ENCODE measurements at places on chromosomes 3 and 15. TPM values are rescaled to one million over a fixed set of nuclear protein-coding genes. Genes with fewer than 3 reads are reported as not detected.

The CCR8 gene
- 2.1 TPM for polyA plus RNA-seq

- no peak for DNase-seq
Observed at GRCh38 chr15:32884146-32884545, 166.3 kb downstream of the GREM1 start.

DNA sequence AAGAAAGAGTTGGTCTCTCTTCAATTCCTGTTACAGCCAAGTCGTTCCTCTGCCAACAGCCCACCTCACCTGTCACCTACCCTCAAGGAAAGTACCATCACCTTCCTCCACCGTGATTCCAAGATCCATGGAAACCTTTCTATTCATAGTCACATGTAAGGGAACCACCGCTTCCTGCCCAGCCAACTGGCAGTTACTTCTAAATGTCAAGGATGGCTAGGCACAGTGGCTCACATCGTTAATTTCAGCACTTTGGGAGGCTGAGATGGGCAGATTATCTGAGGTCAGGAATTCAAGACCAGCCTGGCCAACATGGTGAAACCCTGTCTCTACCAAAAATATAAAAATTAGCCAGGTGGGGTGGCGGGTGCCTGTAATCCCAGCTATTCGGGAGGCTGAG is 82.8 kb downstream of the FOXP1 start:
- no peak for DNase-seq

The CHP1 gene
- polyA plus RNA-seq = 38.8 TPM

GRCh38 chr3:151264605-151265004 is 13.7 kb downstream of the P2RY14 start:
- DNase-seq = no peak

GRCh38 chr3:128381609-128382008 is 85.1 kb downstream of the DNAJB8 start:
- no peak for DNase-seq

DNA sequence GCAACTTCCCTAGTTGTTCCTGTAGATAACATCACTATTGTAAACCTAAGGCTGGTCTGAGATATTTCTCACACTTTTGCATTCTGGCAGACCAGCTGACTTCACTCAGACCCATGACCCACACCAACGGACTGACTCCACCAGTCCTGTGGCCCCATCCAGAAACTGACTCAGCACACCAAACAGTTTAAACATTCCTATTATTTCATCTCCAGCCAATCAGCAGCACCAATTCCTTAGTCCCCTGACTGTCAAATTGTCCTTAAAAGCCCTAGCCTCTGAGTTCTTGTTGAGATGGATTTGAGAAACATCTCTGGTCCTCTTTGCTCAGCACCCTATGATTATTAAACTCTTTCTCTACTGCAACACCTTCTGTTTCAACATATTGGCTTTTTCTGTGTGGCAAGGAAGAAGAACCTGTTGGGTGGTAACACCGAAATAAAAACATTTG is 12.2 kb upstream of the IDH2 start:
- DNase-seq = no peak

- DNase-seq = no peak
Observed at GRCh38 chr3:16364963-16365362, 100.0 kb downstream of the OXNAD1 start.

The SLC6A6 gene
- polyA plus RNA-seq = 5.2 TPM

The ISL2 gene
- 0.23 TPM for polyA plus RNA-seq

The PLA2G4D gene
- 2.7 TPM for polyA plus RNA-seq

DNA sequence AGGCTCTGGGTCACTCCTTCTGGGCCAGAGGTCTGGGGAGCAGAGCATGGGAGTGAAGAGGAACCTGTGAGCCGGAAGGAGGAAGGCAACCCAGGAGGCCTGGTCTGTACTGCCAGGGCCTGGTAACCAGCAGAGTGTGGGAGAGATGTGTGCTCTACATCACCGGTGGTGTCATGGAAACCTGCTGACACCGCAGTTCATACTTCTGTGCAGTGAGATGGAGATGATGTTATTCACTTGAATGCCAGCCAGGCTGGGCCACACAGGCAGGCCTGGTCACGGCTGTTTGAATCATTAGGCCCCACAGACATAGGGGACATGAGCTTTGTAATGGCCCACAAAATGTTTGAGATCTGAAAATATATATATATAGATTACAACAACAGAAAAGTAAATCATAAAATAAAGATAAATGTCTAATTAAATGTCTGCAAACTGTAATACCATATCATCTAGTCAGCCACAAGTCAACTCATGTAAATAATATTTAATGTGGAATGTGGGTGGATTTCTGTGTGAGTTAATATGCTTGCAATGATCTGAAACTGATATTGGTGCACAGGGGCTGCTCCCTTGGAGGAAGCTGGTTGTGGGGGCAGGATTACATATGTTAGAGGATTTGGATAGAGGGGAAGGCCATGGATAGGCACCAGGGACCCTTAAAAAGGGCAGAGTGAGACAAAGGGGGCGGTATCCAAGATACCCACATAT is 108.5 kb upstream of the PFN2 start:
- no peak for DNase-seq

DNA sequence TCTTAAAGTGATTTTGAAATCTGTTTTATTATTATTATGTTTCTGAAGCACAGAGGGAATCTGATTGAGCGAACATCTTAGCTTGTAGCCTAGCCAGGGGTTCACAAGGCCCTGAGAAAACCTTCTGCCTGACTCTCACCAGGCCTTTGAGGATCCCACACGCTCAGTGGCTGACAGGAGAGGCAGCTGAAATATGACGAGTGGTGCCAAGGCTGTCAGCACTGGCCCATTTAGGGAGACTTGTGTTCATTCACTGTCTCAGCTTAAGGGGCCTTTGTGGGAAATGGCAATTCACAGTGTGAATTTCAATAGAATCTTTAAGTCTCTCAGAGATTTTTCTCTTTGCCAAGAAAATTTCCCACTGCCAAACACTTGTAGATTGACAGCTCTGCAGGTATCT is 770.9 kb downstream of the TUSC7 start:
- no peak for DNase-seq

DNA sequence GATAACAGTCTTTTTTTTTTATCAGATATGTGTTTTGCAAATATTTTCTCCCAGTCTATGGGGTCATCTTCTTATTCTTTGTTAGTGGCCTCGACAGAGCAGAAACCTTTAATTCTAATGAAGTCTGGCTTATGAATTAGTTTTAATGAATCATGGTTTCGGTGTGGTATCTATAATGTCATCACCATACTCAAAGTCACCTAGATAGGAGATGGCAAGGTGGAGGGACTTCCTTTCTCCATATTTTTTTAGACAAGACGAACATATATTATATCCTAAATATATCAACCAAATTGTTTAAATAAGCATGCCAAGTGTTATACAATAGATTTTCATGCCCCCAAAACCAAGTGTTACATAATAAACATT is 60.4 kb downstream of the CD200 start:
- no peak for DNase-seq

The SLC12A8 gene
- 0.80 TPM for polyA plus RNA-seq

- DNase-seq = no peak
Observed at GRCh38 chr3:133393691-133394474, 6.0 kb upstream of the BFSP2 start.

DNA sequence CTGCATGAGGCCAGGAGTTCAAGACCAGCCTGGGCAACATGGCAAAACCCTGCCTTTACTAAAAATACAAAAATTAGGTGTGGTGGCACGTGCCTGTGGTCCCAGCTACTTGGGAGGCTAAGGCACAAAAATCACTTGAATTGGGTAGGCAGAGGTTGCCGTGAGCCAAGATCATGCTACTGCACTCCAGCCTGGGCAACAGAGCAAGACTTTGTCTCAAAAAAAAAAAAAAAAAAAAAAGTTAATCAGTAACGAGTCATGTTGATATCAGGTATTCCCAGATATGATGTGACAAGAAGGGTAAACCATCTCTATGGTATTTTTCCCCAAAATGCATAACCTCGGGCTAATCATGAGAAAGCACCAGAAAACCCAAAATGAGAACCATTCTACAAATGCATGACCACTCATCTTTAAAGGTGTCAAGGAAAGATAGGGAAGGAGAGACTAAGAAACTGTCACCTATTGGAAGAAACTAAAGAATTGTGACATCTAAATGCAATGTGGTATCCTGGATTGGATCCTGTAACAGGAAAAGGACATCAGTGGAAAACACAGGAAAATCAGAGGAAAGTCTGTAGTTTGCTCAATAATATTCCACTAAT is 66.5 kb upstream of the MAP4 start:
- DNase-seq = no peak

The NEK10 gene
- 0.87 TPM for polyA plus RNA-seq

DNA sequence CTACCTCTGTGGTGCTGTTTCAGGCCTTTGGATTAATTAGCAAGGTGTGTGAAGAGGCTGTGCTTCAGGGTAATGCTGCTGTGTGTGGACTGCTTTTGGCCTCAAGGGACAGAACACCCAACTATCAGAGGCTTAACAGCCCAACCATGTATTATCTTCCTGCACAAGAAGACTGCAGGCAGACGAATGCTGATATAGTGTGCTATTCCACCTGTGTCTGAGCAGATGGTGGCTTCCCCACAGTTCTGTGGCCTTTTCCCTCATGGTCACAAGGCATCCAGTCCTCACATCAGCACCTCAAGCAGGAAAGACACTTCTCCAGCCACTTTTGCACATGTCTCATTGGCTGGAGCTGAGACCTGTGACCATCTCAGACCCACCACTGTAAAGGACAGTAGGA is 76.6 kb downstream of the CHCHD6 start:
- DNase-seq = no peak

The CCDC80 gene
- 10.6 TPM for polyA plus RNA-seq

DNA sequence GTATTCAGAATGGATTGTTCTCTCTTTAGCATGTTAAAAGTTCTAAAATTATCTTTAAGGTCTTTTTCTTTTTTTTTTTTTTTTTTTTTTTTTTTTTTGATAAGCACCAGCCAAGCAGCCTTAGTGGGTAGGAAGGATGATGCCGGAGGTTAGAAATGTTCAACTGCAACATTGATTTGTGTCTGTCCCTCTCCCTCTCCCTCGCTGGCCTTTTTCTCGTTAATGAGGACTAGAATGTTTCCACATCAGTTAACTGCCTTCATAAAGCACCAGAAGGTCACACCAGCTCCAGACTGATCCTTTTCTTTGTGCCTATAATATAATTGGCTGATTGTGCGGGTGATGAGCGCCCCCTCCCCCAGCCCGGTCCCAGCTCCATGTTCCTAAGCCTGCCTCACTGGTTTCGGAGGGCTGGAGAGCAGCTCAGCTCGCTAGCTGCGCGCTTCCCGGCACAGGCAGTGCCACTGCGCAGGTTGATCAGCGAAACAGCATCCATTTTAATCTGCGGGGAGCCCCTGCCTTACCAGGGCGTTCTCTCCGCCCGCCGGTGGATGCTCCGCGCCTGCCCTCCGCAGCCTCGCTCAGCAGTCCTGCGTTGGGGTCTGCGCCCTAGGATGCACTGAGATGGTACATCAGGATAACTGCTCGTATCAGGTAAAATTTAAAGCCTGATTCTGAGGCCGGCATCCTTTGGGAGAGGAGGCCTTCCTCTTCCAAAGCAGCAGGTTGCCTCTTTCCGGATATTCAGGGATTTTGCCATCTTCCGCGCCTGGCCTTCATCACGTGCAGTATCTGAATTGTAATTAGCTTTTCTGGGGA is 148.9 kb upstream of the IL12A start:
- DNase-seq = no peak

The HYKK gene
- polyA plus RNA-seq = 5.3 TPM

DNA sequence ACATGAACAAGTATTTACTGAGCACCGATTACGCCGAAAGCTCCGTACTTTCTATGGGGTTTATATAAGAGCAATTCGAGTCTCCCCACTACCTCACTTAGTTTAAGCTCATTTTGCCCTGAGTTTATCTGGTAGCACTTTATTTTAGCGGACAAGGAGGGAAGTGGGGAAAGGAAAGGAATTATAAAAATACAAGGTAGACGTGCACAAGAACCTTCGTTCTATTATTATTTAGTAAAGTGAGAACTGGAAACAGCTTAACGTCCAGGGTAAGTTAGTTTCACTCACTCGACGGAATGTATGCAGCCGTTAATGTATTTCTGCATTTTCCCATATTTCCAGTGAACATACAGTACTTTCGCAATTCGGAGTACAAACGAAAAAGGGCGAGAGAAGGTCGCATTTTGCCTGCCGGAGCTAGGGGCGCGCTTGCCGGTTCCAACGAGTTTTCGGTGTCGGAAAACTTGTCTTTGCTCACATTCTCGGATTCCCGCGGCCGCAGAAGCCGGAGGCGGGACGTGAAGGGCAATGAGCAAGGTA is 1.2 kb upstream of the STT3B start:
- no peak for DNase-seq

The GPR15 gene
- 1.0 TPM for polyA plus RNA-seq

DNA sequence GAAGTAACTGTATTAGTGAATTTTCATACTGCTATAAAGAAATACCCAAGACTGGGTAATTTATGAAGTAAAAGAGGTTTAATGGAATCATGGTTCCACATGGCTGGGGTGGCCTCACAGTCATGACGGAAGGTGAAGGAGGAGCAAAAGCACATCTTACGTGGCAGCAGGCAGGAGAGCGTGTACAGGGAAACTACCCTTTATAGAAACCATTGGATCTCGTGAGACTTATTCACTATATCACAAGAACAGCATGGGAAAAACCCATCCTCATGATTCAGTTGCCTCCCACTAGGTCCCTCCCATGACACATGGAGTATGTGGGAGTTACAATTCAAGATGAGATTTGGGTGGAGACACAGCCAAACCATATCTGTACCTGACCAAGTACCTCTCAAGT is 812.3 kb upstream of the ALCAM start:
- no peak for DNase-seq

- no peak for DNase-seq
Observed at GRCh38 chr15:68962465-68962864, 32.1 kb downstream of the SPESP1 start.
